ENCODE measurements at places on chromosomes 1 and 21. TPM values are rescaled to one million over a fixed set of nuclear protein-coding genes. Genes with fewer than 3 reads are reported as not detected.
A peak's percentile ranks its signal among the peaks of the same experiment; 100 is the strongest.

GRCh38 chr1:105373681-105374080, 1624.0 kb downstream of the AMY1C start:
- DNase-seq = no peak

DNA sequence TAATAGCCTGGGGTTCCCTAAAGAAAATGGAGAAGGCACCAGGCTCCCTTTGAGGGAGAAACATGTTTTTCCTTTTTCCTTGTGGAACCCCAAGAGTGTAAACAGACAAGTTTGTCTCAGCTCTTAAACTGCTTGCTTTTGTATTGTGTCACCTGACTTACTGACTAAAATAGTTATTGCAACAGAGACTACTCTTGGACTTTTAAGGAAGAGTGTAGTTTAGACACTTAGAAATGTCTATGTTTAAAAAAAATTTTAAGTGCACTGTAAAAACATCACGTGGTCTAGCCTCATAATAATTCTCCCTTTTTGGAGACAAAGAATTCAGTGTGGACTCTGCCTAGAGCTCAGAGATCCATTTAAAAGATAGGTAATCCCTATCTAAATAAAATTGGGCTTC, 141.1 kb downstream of the TRIM33 start:
- DNase-seq = peak; percentile 13

DNA sequence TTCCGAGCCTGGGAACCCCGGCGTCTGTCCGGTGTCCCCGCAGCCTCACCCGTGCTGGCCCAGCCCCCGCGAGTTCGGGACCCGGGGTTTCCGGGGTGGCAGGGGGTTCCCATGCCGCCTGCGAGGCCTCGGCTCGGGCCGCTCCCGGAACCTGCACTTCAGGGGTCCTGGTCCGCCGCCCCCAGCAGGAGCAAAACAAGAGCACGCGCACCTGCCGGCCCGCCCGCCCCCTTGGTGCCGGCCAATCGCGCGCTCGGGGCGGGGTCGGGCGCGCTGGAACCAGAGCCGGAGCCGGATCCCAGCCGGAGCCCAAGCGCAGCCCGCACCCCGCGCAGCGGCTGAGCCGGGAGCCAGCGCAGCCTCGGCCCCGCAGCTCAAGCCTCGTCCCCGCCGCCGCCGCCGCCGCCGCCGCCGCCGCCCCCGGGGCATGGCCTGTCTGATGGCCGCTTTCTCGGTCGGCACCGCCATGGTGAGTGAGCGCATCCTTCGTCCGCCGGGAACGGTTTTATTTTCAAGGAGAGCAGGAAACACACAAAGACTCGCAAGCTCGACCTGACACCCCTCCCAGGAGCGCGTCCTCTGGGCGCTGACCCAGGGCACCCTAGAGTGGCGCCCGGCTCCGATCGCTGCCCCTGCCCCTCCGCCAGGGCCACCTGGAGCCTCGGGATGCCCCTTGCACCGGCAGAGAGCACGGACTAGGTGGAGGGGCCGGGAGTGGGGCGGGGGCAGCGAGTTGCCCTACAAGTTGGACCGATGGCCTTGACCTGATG, at the start of gene ABCG1:
Gene ABCG1, plus strand, starts transcription at position 305 of the 770 bp plus-strand sequence. Its CDS starts 123 bp downstream, at position 428.
- no peak for DNase-seq

DNA sequence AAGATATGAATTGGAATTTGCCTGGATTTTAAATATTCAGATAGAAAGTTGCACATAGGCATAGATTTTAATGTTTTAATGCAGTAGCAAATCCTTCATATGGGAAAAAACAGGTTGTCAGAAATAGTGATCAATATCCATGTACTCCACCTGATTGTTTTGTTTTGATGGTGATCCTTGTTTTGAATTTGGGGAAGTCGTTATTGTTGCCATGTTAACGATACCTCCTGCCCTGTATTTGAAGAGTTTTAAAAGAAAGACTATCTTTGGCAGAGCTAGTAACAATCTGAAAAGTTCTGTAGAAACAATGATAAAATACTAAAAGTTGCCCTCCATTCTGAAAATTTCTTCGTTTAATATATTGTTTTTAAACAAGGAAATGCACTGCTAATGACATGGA, 1.1 kb downstream of the CEP350 start:
- no peak for DNase-seq

GRCh38 chr1:91774520-91775203, 111.3 kb downstream of the TGFBR3 start:
- no peak for DNase-seq

DNA sequence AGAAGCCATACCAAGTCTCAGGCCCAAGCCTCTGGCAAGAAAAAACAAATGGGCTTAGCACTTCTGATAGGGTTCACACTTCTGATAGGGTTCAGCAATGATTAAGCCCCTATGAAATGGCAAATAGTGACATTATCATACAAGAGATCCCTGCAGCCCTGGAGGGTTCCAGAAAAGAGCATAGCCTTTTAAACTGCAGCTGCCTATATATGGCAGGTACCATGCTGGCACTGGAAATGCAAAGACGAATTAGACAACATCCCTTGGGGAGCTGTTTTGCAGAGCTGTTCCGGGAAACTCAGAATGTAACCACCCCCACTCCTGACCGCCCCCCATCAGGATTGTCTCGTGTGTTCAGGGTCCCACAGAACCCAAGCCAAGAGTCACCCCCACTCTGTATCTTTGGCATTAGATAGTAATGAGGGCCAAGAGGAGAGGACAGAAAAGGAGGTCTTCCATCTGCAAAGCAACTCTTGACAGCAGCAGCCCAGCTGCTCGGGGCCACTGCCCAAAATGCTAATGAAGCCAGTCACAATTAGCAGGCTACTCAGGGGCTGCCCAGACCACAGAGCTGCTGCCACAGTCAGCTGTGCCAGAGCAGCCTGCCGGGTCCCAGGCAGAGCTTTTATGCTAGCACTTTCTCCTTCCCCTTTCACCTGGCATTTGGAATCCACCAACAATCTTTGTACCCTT, 50.9 kb downstream of the ITPKB start:
- no peak for DNase-seq

- no peak for DNase-seq
These were observed 5.3 kb downstream of the TIE1 start for GRCh38 chr1:43305926-43306687.

DNA sequence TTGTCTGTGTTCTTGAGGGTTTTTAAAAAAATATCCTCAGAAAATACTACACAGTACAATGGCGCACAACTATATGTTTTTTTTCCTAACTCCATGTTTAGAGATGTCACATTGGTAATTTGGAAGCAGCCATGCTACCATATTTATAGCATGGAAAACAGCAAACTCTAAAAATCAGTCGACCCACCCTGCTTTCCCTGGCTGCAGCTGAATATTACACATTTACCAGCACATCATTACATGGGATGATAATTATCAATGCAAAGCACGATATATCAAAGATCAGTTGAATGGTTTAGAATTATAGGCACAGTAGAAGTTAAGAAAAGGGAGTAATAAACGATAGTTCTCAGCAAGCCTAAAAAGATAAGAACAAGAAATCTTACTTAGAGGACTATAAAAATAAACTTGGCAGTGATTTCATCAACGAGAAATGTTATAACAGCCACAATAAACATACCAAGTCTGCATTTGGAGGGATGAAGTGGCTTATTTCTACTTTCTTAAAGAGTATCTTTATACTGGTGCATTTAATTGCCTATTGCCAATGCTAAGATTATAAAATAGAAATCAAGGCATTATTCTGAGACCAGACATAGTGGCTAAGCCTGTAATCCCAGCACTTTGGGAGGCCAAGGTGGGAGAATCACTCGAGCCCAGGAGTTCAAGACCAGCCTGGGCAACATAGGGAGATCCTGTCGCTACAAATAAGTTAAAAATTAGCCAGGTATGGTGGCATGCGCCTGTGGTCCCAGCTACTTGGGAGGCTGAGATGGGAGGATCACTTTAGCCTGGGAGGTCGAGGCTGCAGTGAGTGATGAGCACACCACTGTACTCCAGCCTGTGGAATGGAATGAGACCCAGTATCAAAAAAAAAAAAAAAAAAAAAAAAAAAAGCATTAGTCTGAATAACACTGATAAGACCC, 43.4 kb downstream of the WDR64 start:
- no peak for DNase-seq

ILDR2 gene
- total RNA-seq = not detected

TNFRSF9 gene
- 6.1 TPM for total RNA-seq

TPRG1L gene
- 33.4 TPM for total RNA-seq

OR2G6 gene
- not detected for total RNA-seq

GRIK3 gene
- not detected for total RNA-seq

NFIA gene
- total RNA-seq = 11.3 TPM

All from bronchial epithelial cell (primary cell).